Neural crest cell (in vitro differentiated cells): ENCODE measurements at places on chromosomes 2 and 18.
A peak's percentile ranks its signal among the peaks of the same experiment; 100 is the strongest.

- no peak overlapping the region for H3K4me3 ChIP-seq
- H3K27ac ChIP-seq, result peak overlapping the region; percentile 99
- H3K4me1 ChIP-seq, result peaks cover 46% of the 10 kb centered on the region
These were observed 289.2 kb downstream of the TNS1 start for GRCh38 chr2:217713395-217714286.

GRCh38 chr2:20575935-20576597 lies 74.8 kb downstream of the HS1BP3 start:
- DNase-seq, result no peak
- H3K27me3 ChIP-seq, result no peaks in the 10 kb centered on the region
- H3K4me1 ChIP-seq, result peaks cover 88% of the 10 kb centered on the region
- H3K27ac ChIP-seq, result peak overlapping the region; percentile 52

DNA sequence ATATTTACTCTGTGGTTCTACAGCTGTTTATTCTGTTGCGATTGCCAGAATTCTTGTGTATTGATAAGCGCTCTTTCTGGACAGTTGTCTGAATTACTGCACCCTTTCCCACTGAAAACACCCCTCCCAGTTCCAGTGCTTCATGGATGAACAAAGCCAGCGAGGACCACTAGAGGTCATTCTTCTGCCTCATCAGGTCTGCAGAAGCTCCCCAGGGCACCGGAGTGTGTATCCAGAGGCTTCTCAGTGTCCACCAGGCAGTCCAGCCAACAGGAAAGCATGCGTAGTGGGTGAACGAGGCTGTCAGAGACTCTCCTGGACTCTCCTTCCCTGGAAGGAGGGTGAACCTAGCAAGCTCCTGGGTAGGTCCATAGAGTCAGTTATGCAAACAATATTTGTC lies 40.6 kb upstream of the INHBB start:
- no peaks in the 10 kb centered on the region for H3K27me3 ChIP-seq
- H3K4me1 ChIP-seq, result peaks cover 4% of the 10 kb centered on the region

DNA sequence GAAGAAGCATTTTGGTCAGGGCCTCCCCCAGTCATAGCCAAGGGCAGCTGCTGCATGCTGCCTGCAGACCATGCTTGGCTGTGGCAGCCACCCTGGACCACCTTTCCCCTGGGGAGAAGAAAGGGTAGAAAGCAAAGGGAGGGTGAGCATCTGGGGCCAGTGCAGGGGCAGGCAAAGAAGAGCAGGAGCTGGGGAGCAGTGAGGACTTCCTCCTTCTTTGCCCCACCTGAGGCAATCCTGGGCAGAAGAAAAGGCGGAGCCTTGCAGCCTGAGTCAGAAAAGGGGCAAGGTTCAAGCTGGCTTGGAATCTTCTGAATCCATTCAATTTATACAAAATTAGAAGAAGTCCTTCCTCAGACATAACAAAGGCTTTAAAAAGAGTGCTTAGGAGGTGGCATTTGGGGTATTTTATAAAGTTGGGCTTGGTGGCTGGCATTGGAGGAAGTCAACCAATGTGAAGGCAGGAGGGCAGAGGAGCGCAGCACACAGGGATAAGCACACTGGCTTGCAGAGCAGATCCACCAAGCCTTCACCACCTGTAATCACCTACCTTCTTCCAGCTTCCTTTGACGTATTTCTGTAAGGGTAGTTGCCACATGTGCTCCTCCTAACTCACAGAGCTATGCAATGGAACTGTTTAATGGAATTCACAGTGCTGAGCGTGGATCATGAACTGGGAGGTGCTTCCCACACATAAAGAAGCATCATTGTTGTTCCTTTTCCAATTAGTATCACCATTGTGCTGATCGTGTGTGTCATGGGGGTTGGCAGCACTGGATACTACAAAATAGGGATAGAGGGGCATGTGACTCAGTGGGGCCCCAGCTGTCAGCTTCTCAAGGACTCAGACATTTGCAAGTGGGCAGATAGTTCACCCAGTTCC lies 154.4 kb upstream of the EPAS1 start:
- no peak overlapping the region for H3K4me3 ChIP-seq
- peaks cover 6% of the 10 kb centered on the region for H3K36me3 ChIP-seq
- no peaks in the 10 kb centered on the region for H3K4me1 ChIP-seq
- no peak for DNase-seq
- H3K27ac ChIP-seq, result no peak overlapping the region
- H3K27me3 ChIP-seq, result no peaks in the 10 kb centered on the region
